MCF 10A (cell line): ENCODE measurements at places on chromosomes 13 and 19. TPM values are rescaled to one million over a fixed set of nuclear protein-coding genes. Genes with fewer than 3 reads are reported as not detected.

The TRIP10 gene
- total RNA-seq, result 45.4 and 49.7 TPM in 2 replicates

The NOTCH3 gene
- 3.7 and 7.7 TPM in 2 replicates for total RNA-seq

GRCh38 chr19:40519352-40520322 is 52.8 kb downstream of the SPTBN4 start:
- no peak for DNase-seq

GRCh38 chr13:40120781-40121180 is 465.3 kb downstream of the COG6 start:
- DNase-seq, result no peak

GRCh38 chr13:50415428-50415827 is 400.2 kb downstream of the KCNRG start:
- DNase-seq, result no peak

GRCh38 chr19:1481893-1482360 is 2.9 kb upstream of the C19orf25 start:
- DNase-seq, result no peak

GRCh38 chr13:49020940-49021553 is 45.3 kb downstream of the FNDC3A start:
- peak; percentile 46 for DNase-seq

DNA sequence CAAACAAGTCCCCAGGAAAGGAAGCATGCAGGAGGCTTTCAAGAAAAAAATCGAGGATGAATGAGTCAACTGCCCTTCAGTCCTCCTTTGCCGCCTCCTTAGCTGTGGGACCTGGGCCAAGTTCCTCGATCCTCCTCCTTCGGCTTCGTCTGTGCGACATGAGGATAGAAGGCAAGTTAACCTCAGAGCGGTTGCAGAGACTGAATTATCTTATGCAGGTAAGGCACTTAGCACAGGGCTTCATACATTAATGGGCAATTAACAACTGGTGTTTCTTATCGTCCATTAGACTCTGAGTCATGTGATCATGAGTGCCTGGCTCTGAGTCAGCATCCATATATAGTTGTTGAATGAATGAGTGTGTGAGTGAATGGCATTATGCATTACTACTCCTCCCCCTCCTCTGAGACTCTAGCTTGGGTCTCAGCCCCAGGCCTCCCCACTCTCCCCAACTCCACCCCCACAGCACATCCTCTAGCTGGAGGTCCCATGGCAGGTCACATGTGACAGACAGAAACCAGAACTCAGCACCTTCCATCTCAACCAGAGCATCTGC is 1.6 kb upstream of the TTC9B start:
- DNase-seq, result peak; percentile 81

GRCh38 chr19:468587-469256 is 7.9 kb upstream of the SHC2 start:
- DNase-seq, result no peak

DNA sequence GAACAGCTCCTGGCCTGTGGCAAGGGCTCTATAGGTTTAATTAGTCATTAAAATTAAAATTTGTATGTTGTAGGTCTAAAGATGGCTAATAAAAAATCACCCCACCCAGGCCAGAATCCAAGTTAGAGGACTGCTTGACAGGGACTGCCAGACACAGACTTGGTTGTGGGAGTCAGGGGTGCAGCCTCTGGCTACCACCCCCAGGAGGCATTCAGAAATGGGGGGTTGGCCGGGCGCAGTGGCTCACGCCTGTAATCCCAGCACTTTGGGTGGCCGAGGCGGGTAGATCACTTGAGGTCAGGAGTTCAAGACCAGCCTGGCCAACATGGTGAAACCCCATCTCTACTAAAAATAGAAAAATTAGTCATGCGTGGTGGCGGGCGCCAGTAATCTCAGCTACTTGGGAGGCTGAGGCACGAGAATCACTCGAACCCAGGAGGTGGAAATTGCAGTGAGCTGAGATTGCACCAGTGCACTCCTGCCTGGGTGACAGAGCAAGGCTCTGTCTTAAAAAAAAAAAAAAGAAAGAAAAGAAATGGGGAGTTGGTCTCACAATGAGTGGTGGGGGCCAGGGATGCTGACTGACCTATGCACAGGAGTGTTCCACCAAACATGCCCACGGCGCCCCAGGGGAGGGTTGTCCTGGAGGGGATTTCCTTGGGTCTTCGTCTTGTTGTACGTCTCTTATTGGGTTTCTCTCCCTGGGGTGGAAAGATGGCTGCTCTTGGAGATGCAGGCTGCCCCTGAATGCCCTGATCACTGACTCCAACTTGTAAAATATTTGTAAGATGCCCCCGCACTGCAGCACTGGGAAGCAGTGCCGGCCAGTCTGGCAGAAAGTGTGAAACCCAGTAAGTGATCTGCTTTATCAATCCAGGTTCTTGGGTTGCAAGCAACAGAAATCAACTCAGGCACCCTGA is 68.8 kb downstream of the SIPA1L3 start:
- no peak for DNase-seq
